ENCODE measurements at places on chromosomes 2 and 18.
A peak's percentile ranks its signal among the peaks of the same experiment; 100 is the strongest.

- DNase-seq, result no peak
Measured at GRCh38 chr18:32803568-32803967, 30.7 kb upstream of the KLHL14 start.

DNA sequence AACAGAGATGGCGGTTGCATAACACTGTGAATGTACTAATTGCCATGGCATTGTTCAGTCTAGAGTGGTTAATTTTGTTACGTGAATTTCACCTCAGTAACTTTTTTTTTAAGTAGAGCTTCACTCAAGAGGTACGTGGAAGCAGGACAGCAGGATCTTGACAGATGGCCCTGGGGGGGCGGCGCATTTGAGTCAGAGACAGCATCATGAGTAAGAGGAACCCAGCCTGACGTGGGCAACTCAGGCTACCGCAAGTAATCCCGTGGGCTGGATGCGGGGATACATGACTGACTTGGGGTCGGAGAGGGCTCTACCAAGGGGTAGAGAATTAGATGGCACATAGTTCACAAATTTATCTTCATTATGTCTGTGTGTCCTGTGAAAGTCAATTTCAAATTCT is 38.1 kb upstream of the DAPL1 start:
- DNase-seq, result no peak

DNA sequence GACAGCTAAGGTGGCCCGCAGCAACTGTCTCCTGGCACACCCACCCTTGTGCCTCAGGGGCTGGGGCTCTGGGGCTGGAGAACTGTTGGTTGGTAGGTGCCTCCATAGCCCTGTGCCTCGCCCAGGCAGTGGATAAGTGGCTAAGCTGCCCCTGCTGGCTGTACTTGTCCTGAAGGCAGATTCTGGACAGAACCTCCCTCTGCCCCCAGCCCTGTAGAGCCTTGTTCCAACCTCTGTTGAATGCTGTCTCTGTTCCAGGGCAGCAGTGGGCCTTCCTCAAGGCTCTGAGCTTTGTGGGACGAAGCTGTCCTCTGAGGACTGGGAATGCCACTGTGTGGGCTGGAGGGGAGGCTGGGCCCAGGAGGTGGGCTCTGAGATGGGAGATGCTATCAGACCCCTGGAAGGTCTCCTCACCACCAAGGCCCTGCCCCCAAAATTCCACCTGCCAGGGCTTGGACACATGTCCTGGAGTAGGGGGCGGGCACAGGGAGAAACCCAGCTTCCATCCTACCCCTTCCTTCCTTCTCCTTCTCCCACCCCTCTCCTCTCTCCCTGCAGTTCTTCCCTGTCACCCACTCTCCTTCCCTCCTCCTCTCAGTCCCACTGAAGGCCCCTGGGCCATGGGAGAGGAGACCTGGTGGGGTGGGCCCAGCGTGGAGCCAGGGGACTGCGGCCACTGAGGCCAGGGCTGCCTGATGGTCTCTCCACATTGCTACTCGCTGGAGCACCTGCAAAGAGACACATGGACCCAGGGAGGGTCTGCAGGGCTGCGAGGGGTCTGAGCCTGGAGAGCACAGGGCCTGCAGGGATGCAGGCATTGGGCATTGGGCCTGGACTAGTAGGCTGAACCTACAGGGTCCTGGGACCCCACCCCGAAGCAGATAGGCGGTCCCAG is 1.7 kb upstream of the PDCD1 start:
- no peak for DNase-seq

- DNase-seq, result no peak
Measured at GRCh38 chr2:240469239-240469636, 33.8 kb downstream of the GPC1 start.

DNA sequence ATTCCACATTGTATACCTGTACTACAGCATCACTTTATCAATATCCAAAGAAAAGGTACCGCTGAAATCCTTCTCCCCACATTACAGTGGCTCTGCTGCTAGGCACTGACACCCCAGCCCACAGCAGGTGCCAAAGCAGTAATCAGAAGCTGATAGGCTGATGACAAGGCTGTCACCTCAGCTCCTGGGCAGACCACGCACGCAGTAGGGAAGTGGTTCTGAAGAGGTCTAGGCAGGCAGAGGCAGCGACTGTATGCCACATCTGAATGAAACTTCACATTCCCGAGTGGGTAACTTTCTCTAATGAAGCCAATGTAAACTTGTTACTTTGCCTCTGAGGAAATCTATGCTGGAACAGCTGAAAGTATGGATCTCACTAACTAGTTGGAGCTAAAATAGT is 113.0 kb downstream of the MEP1B start:
- no peak for DNase-seq

GRCh38 chr2:158557752-158558151 is 101.0 kb downstream of the PKP4 start:
- no peak for DNase-seq

- DNase-seq, result no peak
Measured at GRCh38 chr2:136297312-136297711, 179.4 kb upstream of the CXCR4 start.

- DNase-seq, result peak; percentile 56
Measured at GRCh38 chr2:30985493-30986230, 152.6 kb downstream of the GALNT14 start.

DNA sequence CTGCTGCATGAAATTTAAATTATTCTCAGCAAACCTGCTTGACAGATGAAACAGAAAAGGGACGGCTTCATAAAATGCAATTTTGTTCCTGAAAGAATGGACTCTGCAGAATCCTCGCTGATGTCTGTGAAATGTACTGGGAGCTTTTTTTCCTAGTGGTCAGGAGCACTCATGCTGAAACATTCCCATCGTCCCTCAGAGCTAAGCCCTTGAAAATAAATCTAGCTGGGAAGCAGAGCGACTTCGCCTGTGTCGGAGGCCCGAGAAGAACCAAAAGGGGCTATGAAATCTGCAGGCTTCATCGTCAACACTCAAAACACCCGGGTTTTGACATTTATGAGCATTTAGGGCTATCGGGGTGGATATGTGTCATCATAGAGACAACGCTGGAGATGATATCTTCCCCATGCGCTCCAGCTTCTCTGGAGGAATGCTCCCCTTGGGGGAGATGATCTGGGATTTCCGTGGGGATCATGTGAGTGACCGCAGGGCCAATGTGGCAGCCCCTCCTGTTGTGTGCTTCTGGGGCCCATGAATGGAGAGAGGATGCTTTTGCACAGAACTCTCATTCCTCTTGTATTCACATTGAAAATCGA is 182.3 kb downstream of the KLHL29 start:
- no peak for DNase-seq

All from muscle of arm (tissue), 14 donors.